Esophagus squamous epithelium (tissue), 5 donors: ENCODE measurements at places on chromosomes 4 and X.

DNA sequence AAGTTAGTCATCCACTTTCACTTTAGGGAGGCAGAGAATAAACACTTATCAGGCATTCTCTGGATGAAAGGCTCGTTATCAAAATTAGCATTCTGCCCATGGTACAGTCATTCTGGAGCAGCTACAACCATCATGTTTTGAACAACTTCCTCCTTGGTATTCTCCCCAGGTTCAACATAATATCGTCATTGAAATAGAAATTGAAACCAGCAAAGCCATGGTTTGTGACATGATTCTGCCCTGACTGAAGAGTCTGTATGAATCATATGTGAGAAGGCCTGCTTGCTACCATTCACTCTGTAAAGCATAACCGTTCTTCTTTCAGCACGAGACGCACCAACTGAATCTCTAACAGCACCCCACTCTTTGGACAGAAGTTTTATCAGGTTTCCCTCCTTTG is 127.5 kb upstream of the RADX start:
- no peak for DNase-seq

DNA sequence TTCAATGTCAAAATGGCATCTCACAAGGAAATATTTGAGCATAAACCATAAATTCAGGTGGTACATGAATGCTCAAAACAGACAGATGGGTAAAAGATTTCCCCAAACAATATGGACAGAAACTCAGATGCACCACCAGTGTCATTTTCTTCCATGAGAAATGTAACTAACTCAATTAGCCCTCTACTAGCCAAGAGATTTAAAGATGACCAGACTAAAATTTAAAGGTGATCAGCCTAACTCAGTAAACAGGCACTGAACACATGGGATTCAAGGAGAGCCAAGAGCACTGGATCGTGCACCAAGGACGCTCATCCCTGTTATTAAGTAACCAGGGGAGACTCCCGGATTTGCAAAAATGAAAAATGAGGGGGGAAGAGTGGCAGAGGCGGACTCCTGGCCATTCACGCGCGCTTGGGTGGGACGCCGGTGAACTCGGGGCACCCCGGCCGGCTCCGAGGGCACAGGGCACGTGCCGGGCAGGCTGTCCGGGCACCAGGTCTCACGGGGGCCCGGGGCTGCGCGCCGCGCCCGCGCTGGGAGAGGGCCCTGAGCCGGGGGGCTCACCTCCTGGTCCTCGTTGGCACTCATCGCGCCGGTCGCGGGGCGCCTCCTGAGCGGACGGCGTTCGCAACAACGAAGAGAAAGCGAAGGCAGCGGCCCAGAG is 490 bp downstream of the RWDD4 start:
- DNase-seq: no peak

DNA sequence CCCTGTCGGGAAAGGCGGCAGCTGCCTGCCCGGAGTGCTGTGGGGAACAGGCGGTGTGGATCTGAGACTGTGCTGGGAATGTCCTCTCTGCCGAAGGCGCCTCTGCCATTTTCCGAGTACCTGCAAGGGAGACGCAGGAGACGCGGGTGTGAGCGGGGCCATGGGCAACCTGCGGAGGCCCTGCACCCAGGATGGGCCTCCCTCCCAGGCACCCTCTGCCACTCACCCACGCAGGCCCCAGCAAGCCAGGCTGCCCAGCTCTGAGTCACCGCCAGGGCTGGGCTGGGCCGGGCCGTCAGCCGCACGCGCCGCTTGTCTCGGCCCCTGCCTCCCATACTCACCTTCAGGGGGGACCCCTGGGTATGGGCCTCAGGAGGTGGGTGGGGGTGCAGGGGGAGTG is 3.5 kb upstream of the FGFR3 start:
- DNase-seq: no peak

DNA sequence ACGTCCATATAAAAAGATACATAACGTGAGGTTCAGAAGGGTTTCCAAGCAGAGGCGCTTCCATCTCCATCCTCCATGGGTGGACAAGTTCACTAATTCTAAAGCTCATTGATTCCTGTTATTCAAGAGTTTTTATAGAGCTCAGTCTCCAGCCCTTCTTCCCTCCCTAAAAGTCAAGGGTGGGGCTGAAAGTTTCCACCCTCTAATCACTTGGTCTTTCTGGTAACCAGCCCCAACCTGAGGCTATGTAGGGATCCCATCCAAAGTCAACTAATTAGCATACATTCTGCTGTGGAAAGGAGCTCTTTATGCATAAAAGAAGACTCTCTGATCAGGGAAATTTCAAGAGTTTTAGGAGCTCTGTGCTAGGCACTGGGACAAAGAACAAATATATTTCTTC is 46.9 kb upstream of the VEGFC start:
- no peak for DNase-seq

DNA sequence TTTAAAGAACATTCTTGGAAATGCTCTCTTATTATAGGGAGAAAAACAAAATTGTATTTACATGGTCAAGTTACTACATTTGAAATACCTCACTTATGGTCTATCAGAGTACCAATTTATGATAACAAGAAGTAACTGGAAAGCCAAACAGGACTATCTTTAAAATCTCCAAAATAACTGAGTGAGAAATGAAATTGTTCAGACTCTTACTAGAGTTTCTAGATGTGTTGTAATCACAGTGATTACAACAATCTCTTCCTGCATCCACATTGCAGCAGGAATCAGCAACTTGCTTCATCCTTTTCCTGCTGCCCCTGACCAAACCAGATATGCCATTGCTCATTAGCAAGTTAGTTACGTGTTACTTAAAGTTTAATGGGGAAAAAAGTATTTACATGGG is 245.2 kb upstream of the SMIM31 start:
- no peak for DNase-seq

- DNase-seq: no peak
These were observed 902.1 kb upstream of the LCORL start for GRCh38 chr4:18923496-18924161.

GRCh38 chr4:35520059-35520458 is 724.3 kb downstream of the ARAP2 start:
- no peak for DNase-seq

- DNase-seq: no peak
These were observed 65.4 kb downstream of the SPRY1 start for GRCh38 chr4:123462007-123462406.

GRCh38 chr4:81360737-81361136 is 111.0 kb downstream of the RASGEF1B start:
- no peak for DNase-seq
